ENCODE measurements at places on chromosomes 2 and 18.

GRCh38 chr2:201680743-201681142, 17.7 kb downstream of the MPP4 start:
- no peak for DNase-seq

DNA sequence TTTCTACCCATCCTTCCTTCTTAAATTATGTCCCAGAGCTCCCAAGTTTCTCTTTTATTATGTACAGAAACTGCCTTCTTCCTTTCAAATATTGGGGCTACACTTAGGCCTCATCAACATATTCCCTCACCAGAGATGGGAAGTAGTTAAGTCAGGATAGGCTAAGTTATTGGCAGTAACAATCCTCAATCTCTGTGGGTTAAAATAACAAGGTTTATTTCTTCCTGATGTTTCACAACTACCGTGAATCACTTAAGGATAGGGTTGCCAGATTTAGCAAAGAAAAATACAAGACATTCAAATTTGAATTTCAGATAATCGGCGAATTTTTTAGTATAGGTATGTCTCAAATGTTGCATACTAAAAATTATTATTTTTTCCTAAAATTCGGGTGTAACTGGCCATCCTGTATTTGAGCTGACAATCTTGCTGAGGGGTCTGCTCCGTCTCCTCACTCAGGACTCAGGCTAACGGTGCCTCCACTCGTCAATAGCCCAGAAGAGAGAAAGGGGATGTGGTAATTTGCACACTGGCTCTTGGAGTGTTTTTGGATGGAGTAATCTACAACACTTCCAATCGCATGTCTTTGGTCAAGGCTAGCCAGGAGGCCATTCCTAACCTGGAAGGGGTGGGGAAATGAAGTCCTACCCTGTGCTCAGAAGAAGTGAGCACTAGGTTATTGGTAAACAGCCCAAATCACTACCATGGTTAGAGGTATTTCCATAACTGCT, 91.7 kb downstream of the ACTR3 start:
- DNase-seq: no peak

- DNase-seq: no peak
Measured at GRCh38 chr2:71690876-71691475, 237.6 kb downstream of the DYSF start.

GRCh38 chr2:26679867-26680266, 12.7 kb upstream of the KCNK3 start:
- no peak for DNase-seq

- DNase-seq: no peak
Measured at GRCh38 chr2:209121691-209122090, 302.2 kb upstream of the MAP2 start.

DNA sequence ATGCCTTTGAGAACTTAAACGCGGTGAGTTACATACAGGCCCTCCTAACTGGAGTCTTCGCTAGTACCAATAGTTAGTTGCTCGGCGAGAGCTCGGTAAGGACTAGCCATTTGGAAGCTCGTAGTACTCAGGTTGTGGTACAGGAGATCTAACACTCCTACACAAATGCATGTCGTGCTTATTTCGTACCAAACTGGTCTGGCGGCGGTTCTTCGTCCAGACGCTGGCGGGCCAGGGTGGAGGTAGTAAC, 346 bp upstream of the VRK2 start:
- DNase-seq: peak; percentile 80

DNA sequence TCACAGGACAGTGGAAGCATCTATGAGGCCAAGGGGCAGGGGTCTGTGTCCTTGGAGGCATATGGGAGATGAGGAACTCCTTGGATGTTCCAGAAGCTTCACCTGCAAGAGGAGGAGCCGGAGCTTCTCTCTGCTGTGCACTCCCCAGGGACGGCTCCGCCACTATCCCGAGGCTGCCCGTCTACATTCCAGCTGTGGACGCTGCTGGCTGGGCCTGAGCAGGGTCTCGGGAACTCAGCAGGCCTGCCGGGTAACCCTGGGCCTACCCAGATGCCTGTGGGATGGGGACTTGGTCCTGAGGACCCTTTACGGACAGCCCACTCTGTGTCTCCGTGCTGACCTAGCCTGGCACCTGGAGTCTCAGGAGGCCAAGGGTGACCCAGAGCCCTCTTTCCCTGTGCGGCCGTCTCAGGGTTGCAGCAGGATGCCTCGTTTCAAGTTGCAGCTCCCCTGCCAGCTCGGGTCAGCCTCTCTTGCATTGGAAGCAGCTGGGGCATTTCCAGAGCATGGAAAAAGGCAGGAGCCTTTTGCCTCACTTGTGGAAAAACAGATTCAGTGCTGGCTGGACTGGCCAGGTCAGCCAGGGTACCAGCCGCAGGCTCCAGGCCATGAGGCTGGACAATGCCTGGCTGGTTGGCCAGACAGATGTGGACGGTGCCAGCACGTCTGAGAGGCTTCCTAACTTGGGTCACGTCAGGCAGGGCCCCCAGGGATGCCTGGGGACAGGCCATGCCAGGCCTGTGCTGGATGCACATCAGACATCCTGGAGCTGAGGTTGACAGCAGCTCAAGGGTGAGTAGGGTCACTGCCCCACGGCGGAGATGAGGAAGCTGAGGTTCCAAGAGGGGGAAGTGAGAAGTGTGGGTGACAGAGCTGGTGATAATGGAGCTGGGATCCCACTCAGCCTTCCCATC, 41.5 kb downstream of the SCTR start:
- DNase-seq: no peak
